ENCODE measurements at places on chromosomes 13 and 19.

DNA sequence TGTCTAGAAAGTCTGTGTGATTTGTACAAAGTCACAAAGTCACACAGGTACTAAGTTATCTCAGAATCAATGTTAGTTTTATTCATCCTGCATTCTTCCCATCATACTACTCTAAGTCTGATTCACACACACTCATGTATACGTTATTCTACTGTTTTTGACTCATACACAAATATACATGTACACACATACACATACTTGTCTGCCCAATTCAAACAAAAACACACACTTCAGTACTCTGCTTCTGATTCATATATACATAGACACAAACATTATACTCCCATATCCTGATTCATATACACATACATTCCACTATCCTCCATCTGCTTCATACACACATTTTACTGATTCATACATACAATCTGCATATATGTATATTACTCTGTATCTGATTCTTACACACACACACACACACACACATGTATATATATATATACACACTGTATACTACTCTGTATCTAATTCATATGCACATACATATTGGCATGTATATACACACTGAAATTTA is 69.3 kb downstream of the KLF12 start:
- no peak for DNase-seq

DNA sequence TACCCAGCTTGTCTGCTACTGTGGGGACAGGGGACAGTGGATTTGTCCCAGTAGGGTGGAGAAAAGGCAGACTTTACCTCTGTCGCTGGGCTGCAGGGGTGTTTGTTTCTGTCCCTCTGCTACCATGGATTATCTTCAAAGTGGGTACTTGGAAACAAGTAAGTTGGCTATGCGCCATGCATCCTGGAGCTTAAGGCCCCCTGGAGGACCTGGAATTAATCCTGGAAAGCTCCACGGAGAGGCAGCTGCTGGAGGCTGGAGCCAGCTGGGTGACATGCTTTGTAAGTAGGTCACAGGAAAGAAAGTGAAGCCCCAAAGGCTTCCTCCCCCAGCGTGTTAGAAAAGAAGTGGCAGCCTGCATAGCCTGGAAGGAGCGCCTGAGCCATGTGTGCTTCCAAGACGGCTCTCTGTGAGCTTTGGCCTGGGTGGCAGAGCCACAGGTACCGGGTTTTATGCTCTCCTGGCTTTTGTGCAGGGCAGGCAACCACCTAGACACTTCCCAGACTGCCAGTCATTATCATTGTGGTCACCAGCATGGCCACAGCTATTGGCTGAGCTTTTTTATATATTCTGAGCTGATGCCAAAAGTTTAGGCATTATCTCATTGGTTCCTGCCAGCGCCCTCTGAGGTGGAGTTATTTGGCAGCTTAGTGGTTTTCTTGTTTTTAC is 9.5 kb downstream of the B3GLCT start:
- DNase-seq, result no peak

DNA sequence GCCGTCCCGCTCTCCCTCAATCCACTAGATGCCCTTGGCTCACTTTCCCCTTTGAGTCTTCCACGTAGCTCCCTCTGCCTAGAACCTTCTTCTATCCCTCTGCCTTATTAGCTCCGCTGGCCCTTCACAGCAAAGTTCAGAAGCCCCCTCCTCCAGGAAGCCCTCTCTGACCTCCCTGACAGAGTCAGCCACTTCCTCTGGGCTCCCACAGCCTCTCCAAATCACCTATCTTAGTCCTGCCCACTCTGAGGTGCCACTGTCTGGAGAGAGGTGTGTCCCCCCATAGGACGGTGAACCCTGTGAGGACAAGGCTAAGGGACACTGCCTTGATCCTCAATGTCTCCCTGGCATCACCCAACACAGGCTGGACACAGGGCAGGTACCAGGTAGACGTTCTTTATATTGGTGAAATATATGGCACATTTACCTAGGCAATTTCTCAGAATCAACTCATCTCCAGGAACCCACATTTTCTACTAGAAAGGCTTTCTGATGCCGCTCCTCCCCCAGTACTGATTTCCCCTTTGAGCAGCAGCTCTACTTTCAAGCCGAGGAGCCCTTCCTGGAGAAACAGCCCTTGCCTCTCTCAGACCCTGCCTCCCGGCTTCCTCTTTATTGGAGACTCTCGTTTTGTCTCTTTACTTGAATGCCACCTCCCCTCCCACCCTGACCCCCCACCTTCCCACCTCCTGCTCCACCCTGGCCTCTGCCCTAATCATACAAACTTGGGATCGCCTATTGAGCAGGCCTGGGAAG is 3.4 kb upstream of the TGFB1 start:
- no peak for DNase-seq

DNA sequence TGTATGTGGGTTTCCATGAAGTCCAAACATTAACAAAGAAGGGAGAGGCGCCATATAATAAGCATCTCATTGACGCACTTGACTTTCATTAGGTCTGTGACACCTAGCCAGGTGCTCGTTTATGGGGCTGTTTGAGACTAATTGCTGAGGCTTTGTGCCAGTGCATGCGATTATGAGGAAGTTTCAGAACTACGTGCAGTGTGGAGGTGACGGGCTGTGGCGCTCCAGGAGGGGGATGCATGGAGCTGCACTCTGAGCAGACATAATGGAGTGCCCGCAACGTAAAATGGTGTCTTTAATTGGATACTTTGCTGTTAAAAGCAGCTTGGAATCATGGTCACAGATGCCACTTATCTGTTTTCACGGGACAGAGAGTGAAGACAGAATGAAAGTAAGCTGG is 223.2 kb downstream of the FGF9 start:
- no peak for DNase-seq

- DNase-seq, result no peak
Measured at GRCh38 chr19:572743-573518, 535 bp downstream of the BSG start.

DNA sequence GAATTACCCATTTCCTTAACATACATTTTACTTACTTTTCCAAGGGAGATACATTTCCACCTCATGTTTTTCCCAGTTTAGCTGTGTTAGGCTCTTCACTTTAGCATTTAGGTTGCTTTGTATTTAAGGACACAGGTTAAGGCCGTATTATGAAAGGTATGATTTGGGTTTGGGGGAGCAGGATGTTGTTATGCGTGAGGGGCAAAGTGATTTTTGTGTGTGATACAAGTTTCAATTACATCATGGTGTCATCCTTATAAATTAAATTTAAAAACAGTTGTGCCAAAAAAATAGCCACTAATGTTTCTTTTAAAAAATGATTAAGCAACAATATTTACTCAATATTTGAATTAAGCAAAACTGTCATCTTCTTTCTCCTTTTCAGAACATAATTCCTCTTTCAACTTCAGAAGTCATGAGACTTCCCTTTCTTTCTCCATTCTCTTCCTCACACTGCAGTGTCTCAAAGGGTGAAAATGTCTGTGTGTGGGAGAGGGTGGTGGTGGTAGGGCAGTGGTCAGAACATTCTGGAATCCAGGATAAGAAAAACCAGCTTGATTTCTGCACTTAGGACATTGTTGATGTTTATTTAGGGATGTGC is 126.2 kb downstream of the KCNRG start:
- DNase-seq, result no peak

DNA sequence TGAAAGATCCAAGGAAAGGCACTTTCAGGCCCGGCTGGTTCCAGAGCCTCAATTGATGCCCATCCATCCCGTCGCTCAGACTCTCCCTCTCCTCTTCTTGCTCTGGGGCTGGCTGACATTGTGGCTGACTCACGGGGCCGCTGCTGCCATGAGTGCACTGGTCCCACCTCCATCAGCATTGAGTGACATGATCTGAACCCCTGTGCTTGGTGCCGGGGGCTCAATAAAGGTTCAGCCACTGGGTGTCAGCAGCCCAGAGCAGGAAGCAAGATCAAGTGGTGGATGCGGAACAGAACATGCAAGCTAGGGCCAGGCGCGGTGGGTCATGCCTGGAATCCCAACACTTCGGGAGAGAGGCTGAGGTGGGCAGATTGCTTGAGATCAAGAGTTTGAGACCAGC is 39.5 kb downstream of the COMP start:
- DNase-seq, result no peak

DNA sequence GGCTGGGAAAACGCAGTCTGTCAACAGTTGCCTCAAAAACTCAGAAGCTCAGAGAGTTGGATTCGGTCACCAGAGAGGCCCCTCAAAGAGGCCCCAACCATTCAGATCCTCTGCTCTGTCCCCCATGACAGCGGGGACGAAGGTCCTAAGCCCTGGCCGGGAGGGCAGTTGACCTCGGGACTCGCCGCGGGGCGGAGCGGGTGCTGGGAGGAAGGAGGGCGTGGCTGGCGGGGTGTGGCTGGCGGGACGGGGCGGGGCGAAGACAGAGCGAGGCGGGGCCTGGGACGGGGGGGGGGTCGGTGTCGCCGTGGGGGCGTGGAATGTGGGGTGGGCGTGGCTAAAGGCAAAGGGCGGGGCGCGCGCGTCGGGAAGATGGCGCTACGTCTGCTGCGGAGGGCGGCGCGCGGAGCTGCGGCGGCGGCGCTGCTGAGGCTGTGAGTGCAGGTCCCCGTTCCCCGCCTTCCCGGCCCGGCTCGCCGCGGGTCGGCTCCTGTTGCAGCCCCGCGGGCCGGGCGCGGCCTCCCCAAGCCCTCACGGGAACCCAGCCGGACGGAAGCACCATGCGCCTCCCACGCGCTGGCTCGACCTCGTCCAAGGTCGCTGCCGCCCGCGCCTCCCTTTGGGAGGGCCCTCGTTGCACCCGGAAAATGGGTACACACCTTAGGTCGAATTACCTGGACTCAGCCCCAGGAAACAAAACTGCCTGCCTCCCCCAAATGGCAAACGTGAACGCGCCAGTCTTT is 105.2 kb downstream of the TM9SF2 start:
- peak; percentile 96 for DNase-seq

GRCh38 chr19:16371540-16371986 is 46.9 kb downstream of the KLF2 start:
- DNase-seq, result peak; percentile 78

GRCh38 chr19:16625163-16625958 is 2.6 kb downstream of the MED26 start:
- no peak for DNase-seq

GRCh38 chr19:15177269-15178116 is 23.3 kb downstream of the NOTCH3 start:
- peak; percentile 80 for DNase-seq

- no peak for DNase-seq
Measured at GRCh38 chr19:31392464-31392863, 43.2 kb upstream of the TSHZ3 start.

- no peak for DNase-seq
Measured at GRCh38 chr13:105732806-105733529, 802.5 kb downstream of the EFNB2 start.

DNA sequence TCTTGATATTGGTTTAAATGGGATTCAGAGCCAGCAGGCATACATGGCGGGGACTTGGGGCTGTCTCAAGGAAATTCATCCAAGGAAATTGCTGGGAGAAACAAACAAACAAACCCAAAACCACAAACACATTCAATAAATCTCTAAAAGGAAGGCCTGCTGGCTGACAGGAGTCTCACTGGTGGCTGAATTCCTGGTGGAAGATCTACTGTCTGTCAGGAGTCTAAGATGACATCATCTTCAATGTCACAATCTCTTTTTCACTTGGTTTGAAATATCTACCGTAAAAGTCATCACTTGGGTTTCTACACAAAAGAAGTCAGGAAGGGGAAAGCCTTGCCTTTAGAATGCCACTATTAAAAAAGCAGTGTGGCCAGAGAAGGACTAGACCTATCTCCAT is 87.9 kb downstream of the KLF5 start:
- no peak for DNase-seq

GRCh38 chr13:90455823-90456222 is 891.7 kb upstream of the MIR17HG start:
- DNase-seq, result no peak

- DNase-seq, result no peak
Measured at GRCh38 chr19:30212574-30212973, 159.6 kb upstream of the ZNF536 start.

DNA sequence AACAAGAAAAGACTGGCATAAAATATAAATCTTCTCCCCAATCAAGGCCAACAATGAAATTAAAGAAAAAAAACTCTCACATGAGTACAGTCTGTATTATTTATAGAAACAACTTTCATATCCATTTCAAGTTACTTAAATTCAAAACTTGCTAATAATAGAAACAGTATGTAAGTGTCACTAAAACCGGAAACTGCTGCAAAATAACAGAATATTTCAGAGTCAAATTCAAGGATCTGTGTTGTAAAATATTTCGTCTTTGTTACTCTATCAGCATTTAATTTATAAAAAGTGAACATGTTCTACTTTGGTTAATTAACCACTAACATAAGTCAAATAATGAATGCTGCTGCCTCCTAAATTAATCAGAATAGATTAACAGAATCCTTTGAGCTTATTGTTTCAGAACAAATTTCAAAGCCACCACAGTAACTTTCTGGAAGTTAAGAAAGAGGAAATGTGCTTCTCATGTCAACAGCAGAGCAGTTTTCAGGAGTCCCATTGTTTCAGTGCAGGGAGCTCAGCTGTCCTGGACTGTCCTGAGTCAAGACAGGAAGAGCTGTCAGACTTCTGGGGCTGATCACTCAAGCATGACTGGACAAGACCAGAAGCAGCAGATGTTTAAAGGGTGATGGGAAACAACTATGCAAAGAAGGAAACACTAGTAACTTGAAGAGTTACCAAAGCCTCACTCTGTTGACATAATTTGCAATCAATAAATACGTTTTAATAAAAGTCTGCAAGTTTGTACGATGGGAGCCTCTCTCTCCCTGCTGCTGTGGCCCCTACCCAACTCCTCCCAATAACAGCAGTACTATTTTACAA is 76.9 kb downstream of the FOXO1 start:
- DNase-seq, result peak; percentile 69

GRCh38 chr13:79880818-79881217 is 399.9 kb downstream of the NDFIP2 start:
- no peak for DNase-seq

- no peak for DNase-seq
Measured at GRCh38 chr19:38819231-38819920, 6.6 kb upstream of the LGALS4 start.

- DNase-seq, result peak; percentile 81
Measured at GRCh38 chr19:35352448-35353304, 5.0 kb downstream of the FFAR1 start.

DNA sequence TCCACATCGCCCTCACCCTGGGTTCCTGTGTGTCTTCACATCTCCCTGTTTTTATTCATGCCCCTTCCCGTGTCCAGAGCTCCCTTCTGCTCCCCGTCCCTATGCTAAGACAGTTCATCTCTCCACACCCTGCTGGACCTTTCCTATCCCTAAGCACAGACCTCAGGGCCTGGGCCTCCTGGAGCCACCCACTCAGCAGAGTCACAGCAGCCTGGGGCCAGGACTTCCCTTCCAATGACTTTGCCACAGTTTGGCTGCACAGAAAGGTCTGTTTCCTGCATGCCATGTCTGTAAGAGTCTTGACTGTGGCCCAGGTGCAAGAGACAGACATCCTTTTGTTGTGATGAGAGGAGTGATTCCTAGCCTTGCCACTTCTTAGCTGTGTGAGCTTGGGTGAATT is 470.7 kb downstream of the TSHZ3 start:
- DNase-seq, result no peak

- DNase-seq, result no peak
Measured at GRCh38 chr13:111948281-111948680, 118.7 kb upstream of the SOX1 start.

GRCh38 chr13:91464336-91464735 is 65.9 kb downstream of the GPC5 start:
- no peak for DNase-seq
